Activated CD4-positive, alpha-beta T cell treated with anti-CD3 and anti-CD28 coated beads for 36 hours (primary cell): ENCODE measurements at places on chromosomes 3 and 15.

DNA sequence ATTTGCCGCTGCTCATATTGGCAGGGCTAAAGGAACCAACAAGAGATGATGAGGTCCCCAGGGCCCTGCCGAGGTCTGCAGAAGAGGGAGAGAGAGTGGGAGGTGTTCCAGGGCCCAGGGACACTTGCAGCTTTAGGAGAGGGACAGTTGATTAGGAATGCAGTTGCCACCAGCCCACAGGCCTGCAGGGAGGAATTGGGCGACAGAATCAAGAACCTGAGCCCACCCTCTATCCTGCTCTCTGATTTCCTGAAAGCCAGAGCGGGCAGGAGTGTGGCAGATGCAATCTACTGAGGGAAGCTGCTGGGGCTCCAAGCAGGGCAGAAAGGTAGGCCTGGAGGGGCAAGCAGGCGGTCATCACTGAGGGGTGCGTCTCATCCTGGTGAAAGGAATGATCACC, 12.1 kb upstream of the PRR23E start:
- no peak for DNase-seq

DNA sequence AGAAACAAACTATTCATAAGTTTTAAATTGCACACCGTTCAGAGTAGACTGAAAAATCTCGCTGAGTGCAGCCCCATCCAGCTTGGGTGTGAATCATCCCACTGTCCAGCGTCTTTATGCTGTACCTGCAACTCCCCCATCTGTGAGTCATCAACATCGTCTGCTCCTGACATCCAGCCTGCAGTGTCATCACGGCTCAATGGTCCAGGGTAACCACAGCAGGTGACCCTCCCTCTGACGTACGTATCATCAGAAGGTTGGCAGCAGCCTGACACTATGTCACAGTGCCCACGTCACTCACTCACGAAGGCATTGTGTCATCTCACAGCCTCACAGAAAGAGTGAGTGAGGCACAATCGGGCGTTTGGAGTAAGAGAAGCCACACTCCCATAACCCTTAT, 65.2 kb downstream of the TPRA1 start:
- no peak for DNase-seq

DNA sequence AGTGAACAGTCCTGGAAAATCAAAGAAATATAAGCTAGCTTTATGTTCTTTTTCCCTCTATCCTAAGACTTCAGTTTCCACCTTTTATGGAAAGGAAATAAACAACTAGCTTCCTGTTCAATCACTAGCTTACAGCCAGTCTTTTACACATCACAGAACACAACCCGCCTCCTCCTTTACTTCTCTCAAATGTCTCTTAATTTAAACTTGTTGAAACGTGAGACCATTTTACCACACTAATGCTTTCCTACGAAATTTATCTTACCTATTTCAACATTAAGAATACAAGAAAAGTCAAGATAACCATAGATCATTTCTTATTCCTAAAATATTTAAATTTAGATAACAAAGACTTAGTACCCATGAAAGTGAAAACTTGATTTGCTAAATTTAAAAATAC, 6.2 kb downstream of the PRTG start:
- DNase-seq = no peak

GRCh38 chr15:95742836-95743235, 587.7 kb upstream of the NR2F2 start:
- no peak for DNase-seq

- DNase-seq = no peak
These were observed 340.9 kb upstream of the TBL1XR1 start for GRCh38 chr3:177538048-177538749.

DNA sequence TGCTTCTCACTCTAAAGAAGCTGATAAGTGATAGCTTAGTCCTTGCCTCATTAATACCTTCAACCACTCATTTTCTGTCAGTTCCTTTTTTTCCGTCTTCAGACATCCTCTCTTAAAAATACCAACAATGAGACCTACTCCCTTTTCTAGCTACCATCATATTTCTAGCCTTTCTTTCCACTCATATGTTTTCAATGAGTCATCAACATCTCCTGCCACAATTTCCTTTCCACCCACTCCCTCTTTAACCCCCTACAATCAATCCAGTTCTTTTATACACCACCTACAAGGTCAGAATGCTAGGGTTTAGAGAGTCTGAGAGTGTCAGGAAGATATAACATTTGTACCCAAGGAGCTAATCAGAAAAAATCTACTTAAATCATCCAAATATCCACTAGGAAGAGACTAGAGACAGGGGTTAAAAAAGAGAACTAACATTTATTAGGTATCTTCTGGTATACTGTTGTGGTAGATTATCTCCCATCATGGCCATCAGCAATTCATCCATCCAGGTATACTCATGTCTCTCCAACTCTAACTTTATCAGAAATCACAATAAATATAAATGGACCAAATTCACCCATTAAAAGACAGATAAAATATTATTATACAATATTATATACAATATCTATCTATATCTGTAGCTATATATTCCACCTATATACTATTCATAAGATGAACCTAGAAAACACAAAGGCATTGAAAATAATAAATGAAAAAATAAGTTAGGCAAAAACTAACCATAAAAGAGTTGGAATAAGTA, 42.5 kb downstream of the MYLK start:
- no peak for DNase-seq

DNA sequence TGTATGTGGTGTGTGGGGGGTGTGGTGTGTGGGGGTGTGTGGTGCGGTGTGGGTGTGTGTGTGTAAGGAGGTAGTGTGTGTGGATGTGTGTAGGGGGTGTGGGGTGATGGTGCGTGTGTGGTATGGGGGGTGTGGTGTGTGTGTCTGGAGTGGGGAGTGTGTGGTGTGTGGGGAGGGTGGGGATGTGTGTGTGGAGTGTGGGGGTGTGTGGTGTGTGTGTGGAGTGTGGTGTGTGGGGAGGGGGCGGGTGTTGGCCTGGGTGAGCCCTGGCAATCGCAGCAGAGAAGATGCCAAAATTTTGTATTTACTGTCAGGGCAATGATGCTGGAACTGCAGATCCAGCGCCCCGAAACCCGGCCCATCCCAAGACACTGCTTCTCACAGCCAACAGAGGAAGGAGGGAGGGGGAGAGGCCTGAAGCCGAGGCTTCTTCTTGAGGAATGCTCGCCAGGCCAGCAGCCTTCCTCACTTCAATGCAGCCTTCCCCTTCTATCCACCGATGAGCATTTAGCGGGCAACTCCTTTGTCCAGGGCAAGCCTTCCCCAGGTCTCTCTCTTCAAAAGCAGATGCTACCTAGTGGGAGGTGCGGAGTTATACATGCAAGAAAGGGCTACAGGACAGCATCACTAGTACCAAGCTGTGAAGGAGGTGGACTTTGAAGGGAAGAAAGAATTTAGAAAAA, 11.9 kb upstream of the SRP14 start:
- no peak for DNase-seq

DNA sequence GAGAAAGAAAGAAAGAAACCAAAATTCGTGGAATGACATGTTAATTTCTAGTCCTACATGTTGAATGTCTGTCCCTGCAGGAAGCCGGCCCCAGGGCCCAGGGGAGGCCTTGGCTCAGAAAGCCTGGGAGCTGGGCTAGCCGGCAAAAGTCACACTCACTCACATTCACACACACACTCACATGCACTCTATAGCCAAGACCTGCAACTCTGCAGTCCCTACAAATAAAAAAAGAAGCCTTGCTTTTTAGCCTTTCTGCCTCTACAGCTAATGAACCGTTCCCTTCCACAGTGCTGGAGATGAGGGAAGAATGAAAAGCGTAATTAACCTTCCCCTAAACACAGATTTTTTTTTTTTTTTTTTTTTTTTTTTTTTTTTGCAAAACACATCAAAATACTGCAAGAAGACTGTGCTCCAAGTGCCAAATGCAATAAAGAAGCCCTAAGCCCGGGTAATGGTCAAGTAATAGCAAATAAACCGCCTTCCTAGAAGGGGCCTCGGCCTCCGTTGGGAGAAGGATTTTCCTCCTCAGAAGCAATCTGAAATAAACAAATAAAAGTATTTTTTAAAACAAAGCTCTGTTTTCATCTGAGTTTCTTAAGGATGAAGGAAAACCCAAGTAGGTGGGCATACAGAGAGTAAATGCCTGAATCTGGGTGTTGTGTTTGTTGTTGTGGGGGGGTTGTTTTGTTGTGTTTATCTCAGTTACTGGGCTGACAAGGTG, 4.3 kb downstream of the MECOM start:
- no peak for DNase-seq

- no peak for DNase-seq
These were observed 189.0 kb upstream of the HES1 start for GRCh38 chr3:193946945-193947344.

DNA sequence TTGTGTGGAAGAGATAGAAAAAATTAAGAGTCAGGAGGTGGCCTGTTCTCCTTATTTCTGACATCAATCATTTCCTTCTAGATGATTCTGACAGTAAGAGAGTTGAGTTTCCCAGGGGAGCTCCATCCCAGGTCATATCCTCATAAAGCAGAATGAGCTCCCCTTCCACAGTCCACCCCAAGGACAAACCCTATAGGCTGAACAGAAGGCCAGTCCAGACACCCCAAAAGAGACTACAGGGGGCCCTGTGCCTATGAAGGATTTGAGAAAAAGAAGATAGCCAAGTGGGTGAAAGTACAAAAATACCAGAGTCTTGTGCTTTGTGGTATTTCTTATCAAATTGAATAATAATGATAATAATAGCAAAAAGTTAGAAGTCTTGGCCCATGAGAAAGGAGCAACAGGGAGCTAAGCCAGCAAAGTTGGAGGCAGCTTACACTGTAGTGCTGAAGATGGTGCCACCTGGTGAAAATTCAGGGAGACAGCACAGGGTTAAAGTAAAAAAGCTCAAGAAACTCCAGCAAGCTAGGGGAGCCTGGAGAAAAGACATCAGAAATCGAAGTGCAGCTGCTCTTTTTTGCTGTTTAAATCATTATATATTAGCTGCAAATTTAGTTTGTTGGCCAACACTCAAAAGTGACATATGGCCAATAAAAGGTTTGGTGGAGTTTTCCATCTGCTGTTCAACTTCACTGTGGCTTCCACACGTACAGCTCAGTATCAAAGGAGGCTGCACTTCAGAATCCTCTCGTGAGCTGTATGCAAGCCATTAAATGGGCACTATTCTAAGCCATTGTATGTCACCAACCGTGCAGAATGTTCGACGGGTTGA, 35.8 kb upstream of the SLC24A5 start:
- DNase-seq = peak; percentile 5

DNA sequence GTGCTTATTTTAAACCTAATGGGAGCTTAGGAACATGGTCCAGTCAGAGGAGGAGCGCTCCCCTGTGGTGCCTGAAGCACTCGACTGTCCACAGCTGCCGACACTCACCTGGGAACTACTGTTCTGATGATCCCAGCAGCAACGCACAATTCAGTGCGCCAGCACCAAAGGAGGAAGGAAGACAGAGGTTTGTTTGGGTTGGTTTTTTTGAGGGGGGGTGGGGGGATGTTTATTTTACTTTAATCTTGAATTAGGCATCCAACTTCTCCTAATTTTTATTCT, 48.8 kb upstream of the VGLL4 start:
- no peak for DNase-seq

- DNase-seq = no peak
These were observed 109.2 kb downstream of the CD47 start for GRCh38 chr3:107981471-107982111.

DNA sequence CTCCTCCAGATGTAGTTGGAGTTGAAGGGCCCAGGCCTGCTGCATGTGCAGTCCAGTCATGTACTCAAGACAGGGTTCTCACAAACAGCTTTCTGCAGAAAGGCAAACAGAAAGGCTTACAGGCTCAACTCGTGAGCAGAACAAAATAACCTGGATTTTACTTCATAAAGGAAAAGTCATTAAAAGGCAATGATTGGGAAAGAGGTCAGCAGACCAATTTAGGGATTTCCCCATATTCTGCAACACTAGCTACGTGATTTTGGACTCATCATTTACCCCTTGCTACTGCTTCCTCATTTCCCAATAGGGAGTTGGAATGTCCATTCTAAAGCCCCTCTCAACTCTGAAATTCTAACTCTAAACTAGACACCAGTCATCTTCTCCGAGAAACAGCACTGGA, 18.1 kb downstream of the METTL6 start:
- DNase-seq = no peak

- no peak for DNase-seq
These were observed 68.4 kb upstream of the HACD2 start for GRCh38 chr3:123653221-123653682.

DNA sequence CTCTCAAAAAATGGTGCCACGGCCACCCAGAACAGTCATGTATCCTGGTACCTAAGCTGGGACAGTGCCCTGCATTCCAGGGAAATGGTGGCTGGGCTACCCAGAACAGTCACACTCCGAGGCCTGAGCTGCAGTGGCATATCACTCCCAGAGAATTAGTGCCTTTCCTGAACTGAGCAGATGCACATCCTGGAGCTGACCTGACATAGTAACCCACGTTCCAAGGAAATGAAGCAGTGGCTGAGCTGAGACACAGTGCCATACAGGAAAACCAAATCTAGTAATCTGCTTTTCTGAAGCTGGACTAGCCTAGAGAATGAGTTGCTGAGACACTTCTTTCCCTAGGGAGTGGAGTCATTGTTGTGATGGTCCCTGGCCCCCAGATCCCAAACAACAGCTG, 41.8 kb downstream of the SERP1 start:
- no peak for DNase-seq

DNA sequence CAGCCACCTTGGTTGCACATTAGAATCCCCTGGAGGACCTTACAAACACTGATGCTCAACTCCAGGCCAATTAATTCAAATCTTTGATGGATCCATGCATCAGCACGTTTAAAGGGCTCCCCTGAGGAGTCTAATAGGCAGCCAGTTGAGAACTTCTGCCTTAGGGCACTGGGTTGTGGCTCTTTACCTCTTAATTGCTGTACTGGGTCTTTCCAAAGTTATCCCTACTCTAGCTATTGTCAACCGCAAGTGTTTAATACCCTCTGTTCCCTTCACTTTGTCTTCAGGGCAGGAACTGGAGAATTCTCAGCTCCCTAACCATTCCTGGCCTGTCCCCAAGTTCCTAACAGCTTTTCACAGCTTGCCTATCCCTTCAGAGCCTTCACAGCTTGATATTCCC, 15.0 kb upstream of the FAM174B start:
- DNase-seq = no peak
